ENCODE measurements at places on chromosomes 3 and 15.

- no peak for DNase-seq
Observed at GRCh38 chr3:107407355-107407754, 30.1 kb downstream of the CCDC54 start.

GRCh38 chr15:85630311-85630710 lies 164.4 kb downstream of the KLHL25 start:
- no peak for DNase-seq

DNA sequence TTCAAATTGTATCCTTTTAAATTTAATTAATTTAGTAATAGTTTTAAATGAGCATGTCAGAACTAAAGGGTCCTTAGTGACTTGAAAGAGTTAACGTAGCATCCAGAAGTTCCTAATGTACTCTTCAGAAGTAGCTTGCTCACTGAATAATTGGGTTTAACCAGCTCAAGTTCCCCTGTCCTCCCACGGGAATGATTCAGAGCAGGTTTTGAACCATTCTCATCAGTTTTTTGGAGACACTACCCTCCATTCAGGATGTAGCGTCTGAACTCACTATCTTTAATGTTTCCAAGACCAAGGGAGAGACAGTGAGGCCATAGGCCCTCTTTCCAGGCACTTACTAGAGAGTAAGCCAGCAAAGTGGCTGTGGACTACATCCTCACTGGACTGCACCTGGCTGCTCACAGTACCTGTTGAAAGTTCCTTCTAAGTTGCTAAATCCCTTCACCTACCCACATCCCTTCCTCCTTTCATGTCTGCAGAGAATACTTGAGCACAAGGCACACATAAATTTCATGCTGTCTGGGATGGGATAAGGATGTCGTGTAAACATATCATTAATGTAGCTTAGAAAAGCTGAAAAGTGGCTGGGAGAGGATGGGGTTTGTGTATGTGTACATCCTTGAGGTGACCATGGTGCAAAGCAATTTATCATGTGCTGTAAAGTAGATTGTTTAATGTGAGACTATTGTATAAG lies 146.3 kb downstream of the PLCL2 start:
- DNase-seq, result no peak

- no peak for DNase-seq
Observed at GRCh38 chr15:101573951-101574350, 78.2 kb downstream of the TM2D3 start.

DNA sequence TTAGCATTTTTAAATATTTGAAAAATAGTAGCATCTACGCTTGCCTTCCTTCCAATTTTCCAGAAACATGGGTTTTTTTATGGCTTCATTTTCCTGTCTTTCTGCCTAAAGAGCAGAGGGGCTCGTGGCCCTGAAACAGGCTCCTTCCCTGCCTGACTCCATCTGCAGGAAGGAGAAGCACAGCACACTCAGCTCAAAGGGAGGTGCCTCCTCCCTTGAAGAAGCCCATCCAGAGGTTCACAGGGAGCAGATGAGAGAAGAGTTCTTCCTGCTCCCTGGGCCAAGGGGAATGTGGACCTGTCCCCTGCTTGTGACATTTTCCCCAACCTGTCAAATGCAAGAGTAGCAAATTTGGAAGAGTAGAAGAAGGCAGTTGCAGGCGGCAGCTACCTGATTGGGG lies 55.8 kb downstream of the BBX start:
- no peak for DNase-seq
